ENCODE measurements at places on chromosomes 1 and 21.

DNA sequence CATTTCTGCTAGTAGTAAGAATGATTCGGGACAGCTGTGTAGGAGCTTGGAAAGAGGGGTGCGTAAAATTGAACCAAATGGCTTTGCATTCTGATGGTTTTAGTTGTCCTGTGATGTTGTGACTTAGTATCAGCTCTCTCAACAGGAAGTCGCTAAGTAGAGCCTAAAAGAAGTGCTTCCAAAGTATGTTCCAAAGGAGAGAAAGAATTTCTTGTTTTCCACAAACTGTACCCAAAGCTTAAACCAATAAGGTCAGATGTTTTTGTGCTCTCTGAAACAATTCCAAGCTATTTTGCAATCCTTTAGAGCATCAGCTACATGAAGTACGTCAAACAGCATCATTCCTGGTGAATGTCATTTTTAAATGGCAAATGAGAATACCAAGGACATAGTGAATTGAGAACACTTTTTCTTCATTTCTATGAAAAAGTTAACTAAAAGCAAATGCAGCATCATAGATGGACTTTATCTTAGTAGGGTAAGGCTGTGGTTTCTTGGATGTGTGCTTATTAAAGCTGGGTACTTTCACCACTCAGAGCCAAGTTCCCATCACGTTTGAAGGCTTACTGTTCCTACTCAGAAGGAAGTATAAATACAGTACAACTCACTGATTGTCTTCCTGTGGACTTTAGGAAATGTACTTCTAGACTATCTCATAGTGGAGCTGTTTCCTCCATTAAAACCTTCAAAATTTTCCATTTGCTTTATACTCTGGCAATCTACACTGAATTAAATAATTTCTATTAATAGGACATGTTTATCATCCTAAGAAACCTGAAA is 148.6 kb downstream of the C1orf21 start:
- no peak for DNase-seq

DNA sequence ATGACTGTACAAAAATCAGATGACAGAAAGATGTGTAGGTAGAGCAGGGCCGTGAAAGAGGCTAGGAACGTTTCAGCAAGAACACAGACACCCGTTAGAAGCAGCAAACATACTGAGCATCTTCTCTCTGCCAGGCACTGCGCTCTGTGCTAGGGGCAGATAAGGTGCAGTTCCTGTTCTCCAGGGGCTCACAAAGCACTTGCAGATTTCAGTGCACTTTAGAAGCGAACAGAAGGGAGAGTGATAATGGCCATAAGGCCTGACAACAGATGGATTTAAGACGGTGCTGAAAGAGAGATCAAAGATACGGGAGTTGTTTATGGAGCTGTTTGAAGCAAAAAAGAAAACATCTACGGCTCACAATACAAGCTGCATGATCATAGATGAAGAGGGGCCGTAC is 200.3 kb upstream of the FOXD3 start:
- no peak for DNase-seq

- no peak for DNase-seq
These were observed 7.1 kb upstream of the PLEKHM2 start for GRCh38 chr1:15676688-15677661.

- no peak for DNase-seq
These were observed 5.8 kb upstream of the SPATC1L start for GRCh38 chr21:46189959-46190490.

DNA sequence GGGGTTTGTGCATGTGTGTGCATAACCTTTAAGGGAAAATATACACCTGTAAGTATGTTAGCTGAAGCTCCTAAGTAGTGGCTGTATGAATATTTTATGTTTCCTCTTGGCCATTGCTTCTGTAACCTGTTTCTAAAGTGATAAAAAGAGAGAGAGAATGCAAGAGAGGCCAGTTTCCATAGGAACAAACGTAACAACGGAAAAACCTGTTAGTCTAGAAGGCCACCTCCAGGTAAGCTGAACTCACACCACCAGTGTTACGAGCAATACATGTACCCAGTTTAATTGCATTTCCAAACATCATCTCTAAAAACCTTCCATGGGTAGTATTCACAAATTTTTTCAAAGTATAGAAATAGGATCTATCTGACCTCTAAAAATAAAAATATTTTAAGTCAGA is 63.1 kb downstream of the PLPPR4 start:
- DNase-seq: no peak

DNA sequence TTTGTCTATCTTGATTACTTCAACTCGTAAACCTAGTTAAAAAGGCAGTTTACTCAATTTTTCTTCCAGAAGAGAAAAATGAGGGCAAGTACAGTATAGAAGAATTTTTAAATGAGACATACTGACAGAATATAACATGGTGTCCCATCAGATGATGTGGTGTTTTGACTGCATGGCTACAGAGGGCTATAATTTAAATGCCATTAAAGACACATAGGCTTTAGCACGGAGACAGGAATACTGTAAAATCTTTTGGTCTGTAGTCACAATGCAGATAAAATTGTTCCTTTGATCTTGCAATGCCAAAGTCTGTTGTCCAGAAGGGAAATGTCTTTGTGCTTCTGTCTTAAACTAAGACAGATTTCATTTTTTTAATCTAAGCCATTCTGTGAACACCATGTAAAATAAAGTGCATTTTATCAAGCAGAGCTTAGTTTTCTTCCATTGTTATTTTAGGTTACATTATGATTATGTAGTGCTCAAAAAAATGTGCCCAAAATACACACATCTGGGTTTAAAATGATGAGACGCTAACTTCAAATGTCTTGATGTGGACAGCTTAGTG is 249.6 kb downstream of the PTPRC start:
- no peak for DNase-seq

DNA sequence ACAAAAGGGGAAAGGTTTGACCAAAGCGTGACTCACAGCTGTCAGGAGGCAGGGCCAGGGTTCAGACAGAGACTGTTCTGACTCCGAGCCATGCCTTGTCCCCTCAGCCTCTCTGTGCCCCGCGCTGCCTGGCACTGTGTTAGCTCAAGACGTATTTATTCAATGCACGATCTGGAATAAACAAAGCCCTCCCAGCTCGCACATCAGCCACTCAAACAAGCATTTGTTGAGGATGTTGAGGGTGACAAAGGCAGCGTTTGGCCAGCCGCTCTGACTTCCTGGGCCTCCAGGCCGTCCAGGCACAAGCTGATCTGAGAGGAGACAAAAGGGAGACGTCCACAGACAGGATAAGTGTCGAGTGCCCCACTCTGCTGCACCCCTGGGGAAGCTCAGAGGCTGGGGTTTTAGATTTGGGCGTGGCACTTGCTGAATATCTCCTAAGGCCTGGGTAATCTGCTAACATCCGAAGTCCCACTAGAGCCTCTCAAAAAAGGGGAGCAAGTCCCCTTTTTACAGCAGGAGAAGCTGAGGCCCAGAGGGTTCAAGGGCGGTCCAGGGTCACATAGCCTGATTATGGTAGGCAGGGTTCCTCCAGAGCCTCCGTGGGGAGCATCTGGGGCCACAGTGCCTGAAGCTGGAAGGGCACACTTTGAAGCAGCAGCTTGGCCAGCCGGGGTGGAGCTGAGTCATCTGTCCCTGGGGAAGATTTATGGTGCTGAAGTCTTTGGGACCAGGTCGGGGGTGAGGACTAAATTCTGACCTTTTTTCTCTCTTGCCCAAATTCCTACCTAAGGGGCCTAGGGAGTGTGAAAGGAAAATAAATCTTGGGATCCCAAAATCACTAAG is 95.9 kb downstream of the SPSB1 start:
- no peak for DNase-seq

DNA sequence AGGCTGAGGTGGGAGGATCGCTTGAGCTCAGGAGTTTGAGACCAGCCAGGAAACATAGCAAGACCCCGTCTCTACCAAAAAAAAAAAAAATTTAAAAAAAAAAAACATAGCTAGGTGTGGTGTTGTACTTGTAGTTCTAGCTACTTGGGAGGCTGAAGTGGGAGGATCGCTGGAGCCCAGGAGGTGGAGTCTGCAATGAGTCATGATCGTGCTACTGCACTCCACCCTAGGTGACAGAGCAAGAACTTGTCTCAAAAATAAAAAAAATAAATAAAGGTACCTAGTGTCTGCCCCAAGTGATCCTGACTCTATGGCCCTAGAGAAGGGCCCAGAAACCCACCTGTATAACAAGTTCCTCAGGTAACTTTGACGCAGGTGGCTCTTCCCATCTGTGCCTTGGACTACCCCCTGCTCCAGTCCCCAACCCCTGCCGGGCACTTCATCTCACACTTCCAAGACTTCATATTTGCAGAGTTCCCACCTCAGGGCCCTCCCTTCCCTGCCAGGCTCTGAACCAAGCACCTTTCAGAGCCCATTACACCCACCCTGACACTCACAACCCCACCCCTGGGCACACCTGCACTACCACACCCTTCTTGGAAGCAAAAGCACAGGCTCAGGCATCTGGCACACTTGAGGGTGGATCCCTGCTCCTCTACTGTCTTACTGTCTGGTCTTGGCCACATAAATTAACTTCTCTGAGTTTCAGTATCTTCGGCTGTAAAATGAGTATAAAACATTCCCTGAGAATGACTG is 80.2 kb upstream of the KLHDC7A start:
- DNase-seq: no peak

DNA sequence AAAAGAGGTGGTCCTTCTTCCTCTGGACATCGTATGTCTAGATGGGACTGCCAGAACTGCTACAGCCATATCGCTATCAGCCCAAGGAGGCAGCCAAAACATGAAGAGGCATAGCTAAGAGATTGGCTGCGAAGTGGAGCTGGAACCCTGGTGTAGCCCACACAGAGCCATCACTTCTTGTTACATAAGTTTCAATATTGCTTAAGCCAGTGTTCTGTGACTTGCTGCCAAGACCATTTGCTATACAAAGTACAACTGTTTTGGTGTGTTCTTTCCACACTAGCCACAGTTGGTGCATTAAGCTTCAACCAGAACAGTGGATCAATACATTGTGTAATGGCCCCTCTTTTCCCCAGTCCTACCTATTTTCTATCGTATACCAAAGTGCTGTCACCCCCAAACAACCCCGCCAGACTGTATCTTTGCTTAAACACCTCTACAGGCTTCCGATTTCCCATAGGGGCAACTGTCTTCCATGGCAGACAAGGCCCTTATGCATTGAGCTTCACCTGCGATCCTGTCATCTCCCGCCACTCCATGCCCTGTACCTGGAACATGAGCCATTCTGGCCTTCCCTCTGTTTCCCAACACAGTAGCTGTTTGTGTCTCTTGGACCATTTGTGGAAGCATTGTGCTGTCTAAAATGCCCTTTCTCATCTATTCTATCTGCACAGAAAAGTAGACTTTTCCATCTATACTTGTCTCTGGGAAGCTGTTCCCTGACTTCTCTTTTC is 241.8 kb downstream of the TTLL7 start:
- no peak for DNase-seq

DNA sequence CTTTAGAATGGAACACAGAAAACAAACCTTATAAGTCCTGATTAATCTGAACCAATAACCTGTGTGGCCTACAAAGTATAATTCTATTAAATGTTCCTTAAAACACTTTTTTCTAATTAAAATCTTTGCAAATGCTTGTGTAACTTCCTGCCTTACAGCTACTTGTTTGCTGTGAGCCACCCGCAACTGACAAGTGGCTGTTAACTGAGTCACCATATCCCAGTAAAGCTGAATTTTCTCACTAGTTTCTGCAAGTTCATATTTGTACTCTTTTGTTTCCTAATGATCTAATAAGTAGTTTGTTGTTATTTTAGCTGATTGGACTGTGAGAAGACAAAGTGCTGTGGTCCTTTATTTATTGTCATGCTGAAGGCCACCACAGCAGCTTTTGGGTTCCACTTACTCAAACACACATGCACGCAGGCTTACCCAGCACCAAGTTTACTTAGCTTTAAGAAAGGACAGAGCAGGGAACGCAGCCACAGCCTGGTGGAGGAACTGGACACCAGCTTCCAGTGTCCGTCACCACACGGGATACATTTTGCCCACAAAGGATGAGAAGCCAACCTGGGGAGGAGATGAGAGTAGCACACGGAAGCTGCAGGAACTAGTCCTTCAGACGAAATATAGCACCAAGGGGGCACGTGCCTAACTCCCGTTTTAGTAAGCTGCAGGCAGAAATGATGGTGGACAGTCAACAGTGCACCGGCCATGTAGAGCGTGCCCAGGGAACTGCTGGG is 47.8 kb downstream of the LCA5L start:
- no peak for DNase-seq

DNA sequence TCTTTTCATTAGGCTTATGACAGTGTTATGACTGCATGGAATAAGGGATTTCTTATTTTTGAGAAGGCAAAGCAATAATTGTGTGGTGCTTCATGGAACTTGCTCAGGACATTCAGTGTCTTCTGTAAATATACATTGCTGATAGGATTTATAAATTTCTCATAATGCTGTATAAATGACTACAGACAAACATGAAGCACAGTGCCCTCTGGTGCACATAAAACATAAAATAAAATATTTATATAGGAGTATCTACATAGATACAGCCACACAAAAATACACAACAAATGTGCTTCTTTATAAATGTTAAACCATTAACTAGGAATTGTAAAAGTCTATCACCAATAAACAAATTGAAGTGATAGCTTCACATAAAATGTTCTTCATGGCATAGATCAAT is 24.1 kb downstream of the BRINP3 start:
- no peak for DNase-seq

- peak; percentile 5 for DNase-seq
These were observed 3.8 kb downstream of the AGO1 start for GRCh38 chr1:35886577-35887431.

GRCh38 chr1:11790880-11791715 is 14.7 kb downstream of the MTHFR start:
- DNase-seq: no peak

GRCh38 chr1:194338241-194338948 is 1152.0 kb upstream of the B3GALT2 start:
- no peak for DNase-seq

DNA sequence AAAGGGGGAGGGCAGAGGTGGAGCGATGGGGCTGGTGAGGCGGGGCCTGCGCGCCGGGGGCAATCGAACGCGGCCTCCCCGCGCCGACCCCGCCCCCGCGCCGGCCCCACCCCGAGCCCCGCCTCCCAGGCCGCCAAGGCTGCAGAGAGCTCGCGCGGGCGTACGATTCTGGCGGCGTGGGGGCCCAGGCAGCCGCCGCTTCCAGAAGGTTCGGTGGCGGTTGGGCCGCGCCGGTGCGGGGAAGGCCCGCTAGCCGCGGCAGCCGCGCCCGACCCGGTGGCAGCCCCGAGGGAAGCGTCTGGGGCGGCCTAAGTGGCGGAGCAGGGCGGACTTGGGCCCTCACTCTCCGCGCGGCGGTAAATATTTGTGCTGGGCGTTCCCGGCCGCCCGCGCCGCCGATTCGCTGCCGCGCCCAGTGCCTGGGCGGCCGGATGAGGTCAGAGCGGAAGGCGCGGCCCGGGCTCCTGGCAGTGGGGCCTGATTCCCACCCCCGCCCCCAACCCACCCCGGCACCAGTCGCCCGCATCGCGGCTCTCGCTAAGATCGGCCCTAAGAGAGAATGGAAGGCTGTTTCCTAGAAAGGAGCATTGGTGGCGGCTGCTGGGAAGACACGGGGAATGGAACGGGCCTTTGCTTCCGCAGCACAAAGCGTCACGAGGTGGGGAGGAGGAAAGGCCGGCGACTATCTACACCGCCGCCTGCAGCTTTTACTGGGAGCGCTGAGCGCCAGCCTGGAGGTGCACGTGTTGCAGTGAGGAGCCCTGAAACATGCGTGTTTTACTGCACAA is at the start of gene ACOT7:
TSS of gene ACOT7 (minus strand) at position 368 of the 788 bp plus-strand sequence. CDS start 368 bp downstream, outside the sequence.
- peak; percentile 79 for DNase-seq
